Activated naive CD4-positive, alpha-beta T cell treated with anti-CD3 and anti-CD28 coated beads for 36 hours (primary cell): ENCODE measurements at places on chromosomes 12 and 14.

DNA sequence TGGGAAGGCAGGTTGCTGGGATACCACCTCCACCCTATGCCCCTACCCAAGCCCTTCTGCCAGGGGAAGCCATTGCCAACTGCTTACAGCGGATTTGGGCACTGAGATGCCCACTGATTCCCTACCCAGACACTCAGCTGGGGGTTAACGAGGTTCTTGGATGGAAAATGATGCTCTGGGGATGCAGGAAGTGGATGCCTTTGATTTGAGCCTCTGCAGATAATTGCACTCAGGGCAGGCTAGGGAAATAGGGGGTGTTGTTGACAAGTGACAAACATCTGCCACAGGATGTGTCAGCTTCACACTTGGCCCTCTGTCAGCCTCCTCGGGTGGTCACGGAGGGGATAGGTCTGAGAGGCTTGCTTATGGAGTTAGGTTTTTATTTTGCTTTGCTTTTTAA is 57.4 kb downstream of the RPH3A start:
- DNase-seq, result no peak
- H3K27ac ChIP-seq, result no peak overlapping the region
- no peak overlapping the region for H3K4me3 ChIP-seq
- peaks cover 19% of the 10 kb centered on the region for H3K27me3 ChIP-seq
- no peaks in the 10 kb centered on the region for H3K36me3 ChIP-seq
- no peaks in the 10 kb centered on the region for H3K4me1 ChIP-seq

DNA sequence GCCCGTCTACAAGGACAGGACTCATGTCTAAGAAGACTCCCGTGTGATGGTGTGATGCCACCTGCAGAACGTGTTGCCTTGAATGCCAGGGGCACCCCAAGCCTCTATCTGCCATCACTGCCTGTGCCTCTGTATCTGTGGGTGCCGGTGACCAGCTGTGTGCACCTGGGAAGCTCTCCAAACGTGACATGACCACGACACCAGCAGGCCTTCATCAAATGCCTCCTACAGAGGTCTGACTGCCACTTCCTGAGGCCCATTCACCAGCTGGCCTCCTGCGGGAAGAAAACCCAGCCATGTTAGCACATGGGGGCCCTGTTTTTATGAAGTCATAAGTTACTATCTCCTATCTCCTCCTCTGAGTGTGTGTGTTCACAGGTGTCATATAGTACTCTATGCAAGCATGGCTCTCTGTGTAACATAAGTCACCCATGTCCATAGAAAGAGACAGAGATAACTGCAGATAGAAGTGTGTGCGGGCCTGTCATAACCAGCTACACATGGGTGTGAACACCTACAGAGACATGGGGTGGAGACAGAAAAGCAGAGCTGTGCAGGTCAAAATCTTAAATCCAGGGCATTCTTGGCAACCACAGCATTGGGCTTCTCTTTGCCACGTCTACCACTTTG is 18.3 kb upstream of the SERPINA4 start:
- H3K36me3 ChIP-seq, result no peaks in the 10 kb centered on the region
- no peak overlapping the region for H3K4me3 ChIP-seq
- no peak for DNase-seq
- peaks cover 11% of the 10 kb centered on the region for H3K27me3 ChIP-seq
- no peak overlapping the region for H3K27ac ChIP-seq
- no peaks in the 10 kb centered on the region for H3K4me1 ChIP-seq

- peaks cover 23% of the 10 kb centered on the region for H3K4me1 ChIP-seq
- no peak overlapping the region for H3K27ac ChIP-seq
- H3K4me3 ChIP-seq, result no peak overlapping the region
- no peak for DNase-seq
Measured at GRCh38 chr14:105287249-105288102, 13.3 kb downstream of the BRF1 start.

- DNase-seq, result no peak
- H3K27ac ChIP-seq, result no peak overlapping the region
- H3K4me1 ChIP-seq, result no peaks in the 10 kb centered on the region
- no peaks in the 10 kb centered on the region for H3K27me3 ChIP-seq
- H3K4me3 ChIP-seq, result no peak overlapping the region
Measured at GRCh38 chr14:80636071-80636470, 305.5 kb downstream of the CEP128 start.

GRCh38 chr12:58326534-58326933 is 385.2 kb downstream of the ATP23 start:
- no peak overlapping the region for H3K27ac ChIP-seq
- no peak for DNase-seq
- no peaks in the 10 kb centered on the region for H3K4me1 ChIP-seq

DNA sequence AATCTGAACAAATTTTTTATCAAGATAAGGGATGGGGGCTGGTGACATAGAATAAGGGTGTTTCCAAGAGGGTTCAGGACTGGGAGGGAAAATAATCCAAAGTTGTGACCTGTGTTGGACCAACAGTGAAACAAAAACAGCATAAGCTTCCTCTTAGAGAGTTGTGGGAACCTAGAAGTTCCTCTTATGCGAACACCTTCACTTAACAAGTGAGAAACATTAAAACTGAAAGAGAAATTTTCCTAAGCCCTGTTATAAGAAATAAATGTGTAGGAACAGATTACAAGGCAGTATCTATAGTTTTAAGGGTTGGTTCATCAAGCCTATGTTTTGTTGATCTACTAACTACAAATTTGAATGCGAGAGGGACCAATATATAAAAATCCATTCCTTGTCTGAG is 58.4 kb downstream of the LLPH start:
- H3K27me3 ChIP-seq, result peaks cover 12% of the 10 kb centered on the region
- H3K27ac ChIP-seq, result no peak overlapping the region
- H3K4me1 ChIP-seq, result peaks cover 4% of the 10 kb centered on the region
- DNase-seq, result no peak

GRCh38 chr14:57988445-57988844 is 122.6 kb upstream of the SLC35F4 start:
- no peak for DNase-seq
- no peak overlapping the region for H3K27ac ChIP-seq
- no peaks in the 10 kb centered on the region for H3K27me3 ChIP-seq
- H3K4me1 ChIP-seq, result no peaks in the 10 kb centered on the region
- no peak overlapping the region for H3K4me3 ChIP-seq
